ENCODE measurements at places on chromosomes 5 and 9.

GRCh38 chr5:124869426-124870033, 123.1 kb upstream of the ZNF608 start:
- no peak for DNase-seq

- no peak for DNase-seq
Observed at GRCh38 chr5:69329905-69330489, 2.6 kb downstream of the CCDC125 start.

DNA sequence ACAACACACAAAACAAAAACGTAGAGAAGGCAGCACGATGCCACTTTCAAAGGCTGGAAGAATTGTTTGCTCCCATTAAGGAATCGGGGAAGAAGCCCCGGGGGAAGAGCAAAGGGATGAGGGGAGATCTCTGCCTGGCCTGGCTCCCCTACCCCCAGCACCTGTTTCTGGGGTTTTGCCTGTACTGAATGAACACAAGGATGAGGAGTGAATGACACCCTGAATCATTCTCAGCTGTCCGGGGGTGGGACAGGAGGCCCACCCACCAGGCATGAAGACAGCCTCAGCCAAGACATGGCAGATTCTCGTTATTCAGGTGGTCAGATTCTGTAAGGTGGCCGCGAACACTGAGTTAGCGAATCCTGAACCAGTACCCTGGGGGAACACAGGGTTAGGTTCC, 7.5 kb downstream of the TBC1D9B start:
- no peak for DNase-seq

DNA sequence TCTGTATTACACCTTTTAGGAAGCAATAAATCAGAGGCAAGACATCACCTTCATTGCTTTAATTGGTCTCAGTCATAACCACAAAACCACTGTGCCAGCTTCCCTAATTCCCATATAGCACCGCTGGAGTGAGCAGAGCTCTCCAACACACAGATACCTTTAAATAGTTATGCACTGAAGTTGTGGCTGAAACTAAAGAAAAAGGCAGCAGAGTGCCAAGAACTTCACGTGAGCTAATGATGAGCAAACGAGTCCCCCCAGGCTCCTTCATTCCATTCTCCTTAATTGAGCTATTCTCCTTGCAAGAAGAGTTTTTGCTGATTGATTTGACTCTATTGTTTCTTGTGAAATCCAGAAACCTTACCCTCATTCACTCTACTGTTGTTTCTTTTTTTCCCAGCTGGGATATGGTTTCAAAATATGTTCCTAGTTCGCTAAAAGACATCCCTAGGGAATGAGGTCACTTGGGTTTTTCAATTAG, 501.5 kb downstream of the SPATA31D1 start:
- no peak for DNase-seq

DNA sequence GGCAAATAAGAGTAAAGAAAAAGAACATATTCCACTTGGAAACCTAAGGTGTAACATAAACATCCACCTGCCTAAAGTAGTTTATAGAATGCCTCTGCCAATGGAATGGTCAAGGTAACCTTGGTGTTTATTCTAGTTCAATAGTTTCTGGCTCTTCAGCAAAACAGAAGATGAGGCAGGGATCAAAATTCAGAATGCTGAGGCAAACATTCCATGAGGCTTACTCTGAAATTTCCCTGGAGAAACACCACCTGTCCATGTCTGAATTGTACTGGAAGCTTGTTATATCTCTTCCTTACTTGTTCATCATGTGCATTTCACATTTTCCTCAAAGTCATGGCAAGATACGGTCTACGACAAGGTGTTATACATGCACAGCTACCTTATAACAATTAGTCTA, 1862.4 kb upstream of the ACO1 start:
- DNase-seq: no peak

Measured in activated gamma-delta T cell (primary cell).